ENCODE measurements at places on chromosomes 3 and 15.

DNA sequence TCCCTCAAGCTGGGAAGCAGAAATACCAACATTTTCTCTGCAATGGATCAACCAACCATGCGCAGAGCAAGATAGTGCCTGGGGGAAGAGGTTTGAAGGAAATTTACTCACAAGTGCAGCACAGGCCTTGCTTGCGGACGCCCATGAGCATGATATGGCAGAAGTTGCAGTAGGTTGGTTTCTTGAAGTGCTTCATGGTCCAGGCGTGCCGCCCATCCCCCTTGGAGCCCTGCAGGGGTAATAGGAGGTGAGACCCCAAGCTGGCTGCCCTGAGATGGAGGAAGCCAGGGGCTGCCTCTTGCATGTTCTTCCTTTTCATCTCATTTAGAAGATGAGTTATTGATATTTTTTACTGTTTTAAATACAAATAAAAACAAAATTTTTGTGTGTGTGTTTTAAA, 86.6 kb downstream of the DGKG start:
- no peaks in the 10 kb centered on the region for H3K4me1 ChIP-seq
- no peaks in the 10 kb centered on the region for H3K27me3 ChIP-seq
- no peak for DNase-seq
- no peak overlapping the region for H3K4me3 ChIP-seq

DNA sequence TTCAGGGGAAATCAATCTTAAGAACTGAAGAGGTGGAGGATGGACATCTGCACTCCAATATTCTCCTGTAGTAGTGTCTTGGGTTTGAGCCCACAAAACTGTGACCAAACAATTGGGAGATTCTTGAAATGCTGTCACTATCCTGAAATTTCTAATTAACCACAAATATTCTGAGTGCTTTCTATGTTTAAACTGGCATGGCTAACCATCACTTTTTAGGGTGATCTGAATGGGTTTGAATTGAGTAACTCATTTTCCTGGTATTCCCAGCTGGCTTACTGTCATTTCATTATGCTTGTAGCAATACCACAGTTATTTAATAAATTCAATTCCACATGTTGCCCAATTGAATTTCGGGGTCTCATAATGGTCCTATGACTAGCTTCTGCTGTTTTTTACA, 216.9 kb upstream of the DCBLD2 start:
- no peaks in the 10 kb centered on the region for H3K4me1 ChIP-seq
- no peaks in the 10 kb centered on the region for H3K36me3 ChIP-seq
- no peak overlapping the region for H3K27ac ChIP-seq
- DNase-seq = no peak
- no peaks in the 10 kb centered on the region for H3K27me3 ChIP-seq

GRCh38 chr15:98905963-98906711, 101.5 kb downstream of the PGPEP1L start:
- DNase-seq = no peak
- 0 out of 2 replicates have a peak, but pooled peaks cover 10% of the 10 kb centered on the region for H3K36me3 ChIP-seq
- H3K4me3 ChIP-seq = no peak overlapping the region
- H3K4me1 ChIP-seq = peaks cover 10% of the 10 kb centered on the region
- no peaks in the 10 kb centered on the region for H3K27me3 ChIP-seq
- no peak overlapping the region for H3K27ac ChIP-seq

- no peak overlapping the region for H3K27ac ChIP-seq
- H3K36me3 ChIP-seq = no peaks in the 10 kb centered on the region
- no peaks in the 10 kb centered on the region for H3K4me1 ChIP-seq
- no peak for DNase-seq
- H3K4me3 ChIP-seq = no peak overlapping the region
Observed at GRCh38 chr3:151644986-151645385, 88.7 kb upstream of the AADACL2 start.

DNA sequence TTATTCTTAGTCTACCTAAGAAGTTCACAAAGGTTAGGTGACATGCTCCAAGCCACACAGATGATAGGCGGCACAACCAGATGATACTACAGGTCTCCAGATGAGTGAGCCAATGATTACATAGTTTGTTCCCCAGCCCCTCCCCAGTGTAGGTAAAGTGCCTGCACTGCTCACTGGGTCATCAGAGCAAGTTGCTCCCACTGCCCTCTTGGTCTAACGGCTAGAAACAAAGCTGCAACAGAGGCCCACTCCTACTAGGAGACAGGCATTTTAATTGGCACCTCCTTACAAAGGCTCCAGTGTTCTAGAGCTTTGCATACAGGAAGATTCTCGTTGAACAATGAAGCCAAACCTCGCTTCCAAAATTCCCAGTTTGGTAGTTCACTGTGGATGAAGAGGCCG, 47.3 kb downstream of the TMEM44 start:
- H3K36me3 ChIP-seq = no peaks in the 10 kb centered on the region
- no peaks in the 10 kb centered on the region for H3K4me1 ChIP-seq
- no peak overlapping the region for H3K27ac ChIP-seq
- no peaks in the 10 kb centered on the region for H3K27me3 ChIP-seq
- no peak for DNase-seq
- H3K4me3 ChIP-seq = no peak overlapping the region

- no peaks in the 10 kb centered on the region for H3K36me3 ChIP-seq
- H3K4me3 ChIP-seq = no peak overlapping the region
- DNase-seq = no peak
- H3K27me3 ChIP-seq = no peaks in the 10 kb centered on the region
Observed at GRCh38 chr15:88490036-88490435, 22.5 kb downstream of the MRPS11 start.

DNA sequence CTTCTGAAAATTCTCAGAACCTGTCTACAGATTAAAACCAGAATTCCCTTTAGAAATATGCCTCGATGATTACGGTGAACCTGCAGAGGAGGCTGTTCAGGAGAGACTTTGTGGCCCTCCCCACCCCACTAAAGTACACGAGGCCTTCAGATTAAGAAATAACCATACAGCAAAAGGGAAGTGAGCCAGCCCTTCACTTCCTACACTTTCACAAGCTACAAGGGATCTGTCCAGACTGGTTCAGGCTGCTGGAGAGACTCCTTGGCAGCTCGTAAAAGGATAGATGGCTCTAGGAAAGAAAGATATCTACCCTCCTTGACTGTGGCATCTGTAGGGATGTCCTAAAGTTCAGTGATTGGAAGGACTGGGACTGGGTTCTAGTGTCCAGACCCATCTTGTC, 102.6 kb downstream of the ALDH1A2 start:
- H3K36me3 ChIP-seq = no peaks in the 10 kb centered on the region
- no peak overlapping the region for H3K27ac ChIP-seq
- H3K4me1 ChIP-seq = no peaks in the 10 kb centered on the region
- no peak overlapping the region for H3K4me3 ChIP-seq
- no peaks in the 10 kb centered on the region for H3K27me3 ChIP-seq
- DNase-seq = no peak

DNA sequence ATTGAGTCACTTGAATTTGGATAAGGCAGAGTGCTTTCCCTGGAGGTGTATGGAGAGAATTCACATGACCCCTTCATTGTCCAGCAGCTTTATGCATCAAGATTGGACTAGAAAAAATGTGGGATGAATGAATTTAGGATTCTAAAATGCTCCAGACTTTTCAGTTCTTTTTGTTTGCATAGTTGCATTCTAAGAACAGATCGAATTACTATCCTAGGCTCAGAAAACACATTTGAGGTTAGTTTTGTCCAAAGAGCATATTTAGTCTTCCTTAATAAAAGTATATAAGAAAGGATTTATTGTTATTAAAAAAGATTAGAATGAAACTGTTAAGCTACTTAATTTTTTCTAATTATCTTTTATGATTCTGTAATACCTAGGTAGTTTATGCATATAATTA, 127.4 kb downstream of the UBE2E2 start:
- H3K36me3 ChIP-seq = no peaks in the 10 kb centered on the region
- H3K4me1 ChIP-seq = no peaks in the 10 kb centered on the region
- no peak for DNase-seq

GRCh38 chr15:89885611-89886010, 8.2 kb downstream of the AP3S2 start:
- no peaks in the 10 kb centered on the region for H3K36me3 ChIP-seq
- H3K4me1 ChIP-seq = no peaks in the 10 kb centered on the region
- H3K27me3 ChIP-seq = no peaks in the 10 kb centered on the region
- H3K27ac ChIP-seq = no peak overlapping the region
- no peak overlapping the region for H3K4me3 ChIP-seq
- DNase-seq = no peak

- H3K36me3 ChIP-seq = no peaks in the 10 kb centered on the region
- H3K4me3 ChIP-seq = no peak overlapping the region
- H3K27ac ChIP-seq = no peak overlapping the region
- no peaks in the 10 kb centered on the region for H3K4me1 ChIP-seq
- DNase-seq = no peak
Observed at GRCh38 chr3:143218166-143218835, 98.7 kb downstream of the CHST2 start.

DNA sequence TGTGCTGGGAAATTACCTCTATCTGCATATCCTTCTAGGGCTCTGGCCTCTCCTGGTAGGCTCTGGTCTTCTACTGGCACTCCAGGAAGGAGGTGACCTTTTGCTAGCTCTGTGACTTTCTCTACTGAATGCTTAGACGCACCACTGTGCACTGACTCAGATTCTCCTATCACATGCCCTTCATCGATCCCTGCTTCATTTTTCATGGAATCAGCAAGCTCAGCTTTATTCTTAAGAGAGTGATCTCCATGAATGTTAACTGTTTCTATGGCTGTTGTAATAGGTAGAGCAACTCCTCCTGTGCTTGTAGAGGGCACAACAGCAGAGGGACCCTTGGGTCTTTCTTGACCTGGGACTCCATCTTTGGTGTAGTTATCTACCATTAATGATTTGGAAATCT, 106.6 kb downstream of the MAP4 start:
- H3K4me3 ChIP-seq = no peak overlapping the region
- no peak for DNase-seq
- no peak overlapping the region for H3K27ac ChIP-seq
- no peaks in the 10 kb centered on the region for H3K4me1 ChIP-seq
- no peaks in the 10 kb centered on the region for H3K27me3 ChIP-seq

- H3K4me1 ChIP-seq = no peaks in the 10 kb centered on the region
- DNase-seq = no peak
- H3K36me3 ChIP-seq = no peaks in the 10 kb centered on the region
- no peak overlapping the region for H3K27ac ChIP-seq
- H3K27me3 ChIP-seq = no peaks in the 10 kb centered on the region
Observed at GRCh38 chr15:71374607-71375352, 259.5 kb downstream of the THSD4 start.

DNA sequence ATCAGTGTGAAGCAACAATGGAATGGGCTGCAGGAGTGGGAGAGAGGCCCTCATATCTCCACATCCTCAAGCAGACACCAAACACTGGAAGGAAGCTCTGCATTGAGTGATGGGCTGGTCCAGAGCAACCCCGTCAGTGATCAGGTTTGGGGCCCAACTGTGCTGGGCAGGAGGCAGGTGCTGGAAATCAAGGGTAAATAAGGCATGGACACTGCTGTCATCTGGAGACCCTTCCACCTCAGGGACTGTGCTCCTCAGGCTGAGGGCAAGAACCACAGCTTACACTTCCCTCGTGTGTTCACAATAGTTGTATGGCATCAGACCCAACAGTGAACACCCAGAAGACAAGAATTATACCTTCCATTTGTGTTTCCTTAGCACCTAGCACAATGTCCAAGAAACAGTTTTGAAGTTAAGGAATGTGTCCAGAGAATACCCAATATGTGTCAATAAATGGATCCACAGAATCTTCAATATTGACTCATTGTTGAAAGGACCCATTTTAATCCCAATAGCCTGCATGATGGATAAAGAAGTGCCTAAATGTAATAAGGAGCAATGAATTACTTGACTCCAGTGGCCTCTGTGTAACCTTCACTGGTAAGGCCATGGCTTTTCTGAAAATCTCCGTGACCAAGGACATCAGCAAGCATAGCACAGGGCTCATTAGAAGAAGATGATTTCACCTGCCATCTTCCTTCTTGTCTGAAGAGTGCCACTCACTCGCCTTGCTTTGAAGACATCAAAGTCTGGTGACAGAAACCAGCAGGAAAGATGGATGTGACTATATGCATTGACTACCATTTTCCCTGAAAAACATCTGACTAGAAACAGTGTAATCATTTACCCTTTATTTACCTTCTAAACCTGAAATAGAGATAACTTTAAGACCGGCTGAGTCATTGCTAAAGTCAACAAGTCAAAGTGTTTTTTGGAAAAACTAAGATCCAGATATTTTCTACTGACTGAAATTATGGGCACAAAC, 7.0 kb upstream of the AHSG start:
- H3K4me3 ChIP-seq = no peak overlapping the region
- H3K27ac ChIP-seq = no peak overlapping the region
- no peaks in the 10 kb centered on the region for H3K36me3 ChIP-seq
- no peaks in the 10 kb centered on the region for H3K4me1 ChIP-seq
- DNase-seq = no peak

DNA sequence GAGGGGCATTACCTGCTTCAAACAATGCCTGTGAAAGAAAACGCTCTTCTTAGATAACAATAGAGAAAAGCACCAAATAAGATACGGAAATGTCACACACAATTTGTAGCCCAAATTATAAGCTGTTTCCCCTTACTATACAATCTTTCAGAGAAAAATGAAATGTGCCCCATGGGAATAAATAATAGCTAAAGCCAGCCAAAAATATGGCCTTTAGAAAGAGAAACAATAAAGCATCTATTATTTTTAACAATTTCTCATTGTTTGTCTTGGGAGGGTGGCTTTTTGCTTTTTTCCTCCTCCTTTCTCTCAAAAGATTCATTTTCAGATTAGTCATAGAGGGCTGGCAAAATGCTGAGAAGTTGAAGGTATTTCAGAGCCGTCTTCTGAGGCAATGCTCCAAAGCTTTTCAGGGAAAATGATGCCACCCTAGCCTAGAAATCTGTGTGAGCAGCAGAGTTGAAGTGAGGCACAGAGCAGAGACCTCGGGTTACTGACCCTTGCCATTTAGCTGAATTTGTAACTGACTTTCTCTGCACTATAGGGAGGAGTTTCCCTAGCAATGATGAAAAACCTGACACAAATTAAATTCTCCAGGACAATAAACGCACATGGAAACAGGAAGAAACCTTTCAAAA, 86.3 kb upstream of the PRICKLE2 start:
- H3K27ac ChIP-seq = no peak overlapping the region
- DNase-seq = no peak

- H3K27ac ChIP-seq = no peak overlapping the region
- peak overlapping the region; percentile 74 for H3K4me3 ChIP-seq
- peaks cover 26% of the 10 kb centered on the region for H3K27me3 ChIP-seq
Observed at GRCh38 chr15:100880139-100880896, 687 bp downstream of the ALDH1A3 start.

DNA sequence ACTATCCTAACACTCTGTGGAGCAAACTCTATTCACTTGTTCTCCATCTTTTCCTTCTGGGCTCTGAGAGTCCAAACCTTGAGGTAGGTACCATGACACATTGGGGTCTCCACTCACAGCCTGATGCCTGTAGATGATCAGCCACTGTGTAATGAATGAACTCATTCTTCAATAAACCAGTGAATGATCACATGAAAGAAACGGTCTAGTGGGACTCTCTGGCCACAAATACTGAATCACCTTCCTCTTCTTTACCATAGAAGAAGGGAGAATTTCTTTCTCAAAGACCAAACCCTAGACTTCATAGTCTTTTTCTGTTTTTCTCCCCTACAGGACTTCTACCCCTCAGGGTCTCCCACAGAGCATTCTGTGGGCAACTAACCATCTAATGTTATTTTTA, 20.5 kb upstream of the ABHD2 start:
- no peaks in the 10 kb centered on the region for H3K27me3 ChIP-seq
- no peaks in the 10 kb centered on the region for H3K4me1 ChIP-seq
- H3K4me3 ChIP-seq = no peak overlapping the region

GRCh38 chr15:39407116-39407515, 173.8 kb upstream of the THBS1 start:
- H3K36me3 ChIP-seq = no peaks in the 10 kb centered on the region
- no peak overlapping the region for H3K4me3 ChIP-seq
- DNase-seq = no peak
